ENCODE measurements at places on chromosomes 5 and 9.

- H3K27me3 ChIP-seq = no peaks in the 10 kb centered on the region
- H3K4me3 ChIP-seq = no peak overlapping the region
- peaks cover 16% of the 10 kb centered on the region for H3K4me1 ChIP-seq
- no peak overlapping the region for H3K27ac ChIP-seq
- no peak for DNase-seq
- peaks cover 2% of the 10 kb centered on the region for H3K36me3 ChIP-seq
Measured at GRCh38 chr5:76576996-76577395, 46.2 kb downstream of the F2RL2 start.

DNA sequence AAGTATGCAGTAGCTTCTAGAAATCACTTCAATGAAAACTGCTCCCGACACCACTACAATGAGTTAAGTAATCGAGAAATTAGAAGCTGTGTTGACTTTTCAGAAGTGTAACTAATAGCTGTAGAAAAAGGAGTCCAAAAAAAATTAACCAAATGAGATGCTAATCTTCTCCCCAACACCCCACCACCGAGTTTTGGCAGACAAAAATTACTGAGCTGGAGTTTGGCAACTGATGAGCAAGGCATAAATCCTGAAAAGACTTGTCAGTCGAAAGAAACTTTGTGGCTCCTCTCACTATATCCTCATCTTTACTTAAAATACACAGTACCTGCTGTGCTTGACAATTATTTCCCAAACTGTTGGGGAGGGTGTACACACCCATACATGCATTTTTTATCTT, 191.9 kb downstream of the EBF1 start:
- H3K4me1 ChIP-seq = peaks cover 7% of the 10 kb centered on the region
- H3K27me3 ChIP-seq = peaks cover 59% of the 10 kb centered on the region
- no peak overlapping the region for H3K27ac ChIP-seq
- H3K36me3 ChIP-seq = no peaks in the 10 kb centered on the region
- DNase-seq = no peak

DNA sequence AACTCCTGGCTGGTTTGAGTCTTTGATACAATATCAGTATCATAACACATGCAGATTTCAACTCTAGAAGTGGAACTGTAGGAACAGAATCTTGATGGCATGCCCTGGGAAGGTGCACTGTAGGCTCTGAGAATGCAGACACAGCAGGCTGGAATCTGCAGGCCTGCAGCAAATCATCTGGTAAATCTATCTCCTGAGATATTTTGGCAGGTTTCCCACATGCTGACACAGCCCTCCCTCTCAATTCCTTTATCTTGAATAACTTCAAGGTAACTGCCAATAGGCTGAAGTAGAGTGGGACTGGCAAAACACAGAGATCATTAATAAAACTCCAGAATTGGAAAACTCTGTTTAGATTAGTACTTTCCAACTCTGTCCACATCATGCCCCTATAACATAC, 177.8 kb upstream of the PCSK5 start:
- no peak for DNase-seq
- H3K4me3 ChIP-seq = no peak overlapping the region
- no peaks in the 10 kb centered on the region for H3K36me3 ChIP-seq
- H3K27ac ChIP-seq = no peak overlapping the region
- H3K27me3 ChIP-seq = peaks cover 7% of the 10 kb centered on the region

DNA sequence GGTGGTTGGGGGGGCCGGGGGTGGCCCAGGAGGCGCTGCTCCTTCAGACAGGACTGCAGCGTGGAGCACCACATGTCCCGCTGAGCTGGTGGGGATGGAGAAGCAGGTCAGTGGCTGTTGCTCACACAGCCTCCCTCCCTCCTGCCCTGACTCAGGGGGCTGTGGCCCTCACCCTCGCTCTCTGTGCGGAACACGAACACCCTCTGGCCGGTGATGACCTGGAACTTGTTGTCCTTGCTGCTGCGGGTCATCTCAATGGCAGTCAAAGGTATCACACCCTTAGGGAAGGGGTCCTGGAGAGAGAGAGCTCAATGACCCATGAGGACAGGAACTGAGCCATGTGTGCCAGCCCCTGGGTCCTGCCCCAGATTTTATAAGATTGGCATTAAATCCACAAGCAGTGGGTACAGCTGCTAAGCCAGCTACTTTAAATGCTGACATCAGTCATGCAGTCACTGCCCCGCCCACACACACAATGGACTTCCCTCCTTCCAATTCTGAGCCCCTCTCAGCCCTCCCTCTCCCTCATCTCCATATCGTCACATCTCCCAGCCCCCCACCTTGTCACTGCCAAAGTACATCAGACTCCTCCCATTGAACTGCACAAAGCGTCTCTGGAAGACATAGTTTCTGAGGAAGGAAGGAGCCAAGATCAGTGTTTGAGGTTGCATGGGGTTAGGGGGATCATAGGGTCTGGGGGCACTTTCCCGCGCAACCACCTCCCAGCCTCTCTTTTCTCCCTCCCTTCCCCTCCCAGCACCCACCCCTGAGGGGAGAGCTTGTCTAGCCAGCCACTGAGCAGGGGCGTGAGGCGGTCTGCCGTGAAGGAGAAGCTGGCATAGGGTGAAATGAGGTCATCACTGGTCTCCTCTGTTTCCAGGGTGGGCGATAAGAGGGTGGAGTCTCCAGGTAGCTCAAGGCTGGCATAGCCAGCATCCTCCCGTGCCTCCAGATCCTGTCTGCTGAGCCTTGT, 8.9 kb downstream of the ARAP3 start:
- no peak overlapping the region for H3K4me3 ChIP-seq
- DNase-seq = no peak
- H3K27me3 ChIP-seq = peaks cover 6% of the 10 kb centered on the region
- H3K27ac ChIP-seq = no peak overlapping the region

DNA sequence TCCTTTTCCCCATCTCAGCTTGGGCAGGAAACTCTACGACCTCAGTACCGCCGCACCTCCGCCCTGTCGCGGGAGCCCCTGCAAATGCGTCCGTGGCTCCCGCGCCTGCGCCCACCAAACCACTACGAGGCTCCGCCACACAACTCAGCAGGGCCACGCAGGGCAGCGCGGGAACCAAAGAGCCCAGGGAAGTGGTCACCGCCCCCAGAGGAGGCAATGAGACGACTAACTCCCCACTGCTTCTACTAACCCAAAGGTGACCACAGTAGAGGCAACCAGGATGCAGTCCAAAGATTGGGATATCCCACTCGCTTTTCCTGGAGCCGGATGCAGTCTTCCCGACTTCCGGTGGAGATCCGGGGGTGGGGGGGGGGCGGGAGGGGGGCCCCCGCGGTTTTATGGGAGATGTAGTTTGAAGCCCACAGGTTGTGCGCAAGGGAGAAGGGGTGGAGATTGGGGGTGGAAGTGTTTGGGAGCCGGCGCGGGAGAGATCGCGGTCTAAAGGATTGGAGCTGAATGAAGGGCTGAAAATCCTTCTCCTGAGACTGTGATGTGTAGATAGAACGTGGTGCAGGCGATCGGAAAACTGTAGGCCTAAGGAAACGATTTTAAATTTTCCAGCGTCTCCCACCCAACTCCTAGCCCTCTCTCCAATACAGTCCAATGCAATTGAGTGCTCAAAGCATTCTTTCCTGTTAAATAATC, at the start of gene NUDT12:
Gene NUDT12 (minus strand): TSS at position 337 of the 705 bp plus-strand sequence. CDS start 2,541 bp downstream, outside the sequence.
- no peaks in the 10 kb centered on the region for H3K27me3 ChIP-seq
- H3K4me1 ChIP-seq = peaks cover 4% of the 10 kb centered on the region
- H3K36me3 ChIP-seq = no peaks in the 10 kb centered on the region
- DNase-seq = peak; percentile 9
- H3K27ac ChIP-seq = peak within 1 kb of the TSS; percentile 6
- peak within 1 kb of the TSS; percentile 91 for H3K4me3 ChIP-seq

DNA sequence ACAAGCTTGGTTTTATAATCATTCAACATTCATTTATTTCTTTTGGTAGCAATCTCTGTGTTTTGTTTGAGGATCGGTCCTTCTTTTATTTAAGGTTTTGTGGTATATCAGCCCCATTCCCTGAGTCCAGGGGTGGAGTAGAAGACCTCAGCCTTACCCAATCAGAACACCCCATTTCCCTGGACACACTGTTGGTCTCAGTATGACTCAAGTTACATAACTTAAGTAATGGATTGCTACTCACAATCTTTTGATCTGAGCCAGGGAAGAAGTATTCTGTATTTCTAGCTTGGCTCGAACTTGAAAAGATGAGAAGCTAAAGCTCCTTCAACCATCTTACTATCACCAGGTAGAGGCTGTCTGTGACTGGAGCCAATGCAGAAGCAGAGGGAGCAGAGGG, 175.2 kb upstream of the HAPLN1 start:
- H3K36me3 ChIP-seq = no peaks in the 10 kb centered on the region
- no peak overlapping the region for H3K4me3 ChIP-seq
- H3K27me3 ChIP-seq = no peaks in the 10 kb centered on the region
- H3K4me1 ChIP-seq = no peaks in the 10 kb centered on the region
- no peak overlapping the region for H3K27ac ChIP-seq

GRCh38 chr5:10254686-10255085, 4.6 kb downstream of the CCT5 start:
- peaks cover 40% of the 10 kb centered on the region for H3K4me1 ChIP-seq
- H3K27me3 ChIP-seq = no peaks in the 10 kb centered on the region
- DNase-seq = no peak
- peak overlapping the region; percentile 70 for H3K27ac ChIP-seq
- H3K36me3 ChIP-seq = peaks cover 22% of the 10 kb centered on the region
- H3K4me3 ChIP-seq = no peak overlapping the region

DNA sequence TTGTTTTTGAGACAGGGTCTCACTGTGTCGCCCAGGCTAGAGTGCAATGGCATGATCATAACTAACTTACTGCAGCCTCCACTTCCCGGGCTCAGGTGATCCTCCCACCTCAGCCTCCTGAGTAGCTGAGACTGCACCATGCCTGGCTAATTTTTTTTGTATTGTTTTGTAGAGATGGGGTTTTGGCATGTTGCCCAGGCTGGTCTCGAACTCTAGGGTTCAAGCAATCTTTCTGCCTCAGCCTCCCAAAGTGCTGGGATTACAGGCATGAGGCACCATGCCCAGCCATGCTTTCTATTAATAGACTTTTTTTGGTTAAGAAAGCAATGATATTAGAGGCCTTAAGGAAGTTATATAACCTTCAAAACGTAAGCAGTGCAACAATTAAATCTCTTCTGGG, 23.3 kb downstream of the CLTA start:
- H3K27me3 ChIP-seq = no peaks in the 10 kb centered on the region
- peak overlapping the region; percentile 82 for H3K27ac ChIP-seq
- H3K4me1 ChIP-seq = peaks cover 37% of the 10 kb centered on the region
- peaks cover 8% of the 10 kb centered on the region for H3K36me3 ChIP-seq

- no peaks in the 10 kb centered on the region for H3K27me3 ChIP-seq
- H3K4me3 ChIP-seq = no peak overlapping the region
- no peak for DNase-seq
- no peak overlapping the region for H3K27ac ChIP-seq
- peaks cover 39% of the 10 kb centered on the region for H3K4me1 ChIP-seq
Measured at GRCh38 chr5:109396965-109397364, 12.8 kb downstream of the PJA2 start.

DNA sequence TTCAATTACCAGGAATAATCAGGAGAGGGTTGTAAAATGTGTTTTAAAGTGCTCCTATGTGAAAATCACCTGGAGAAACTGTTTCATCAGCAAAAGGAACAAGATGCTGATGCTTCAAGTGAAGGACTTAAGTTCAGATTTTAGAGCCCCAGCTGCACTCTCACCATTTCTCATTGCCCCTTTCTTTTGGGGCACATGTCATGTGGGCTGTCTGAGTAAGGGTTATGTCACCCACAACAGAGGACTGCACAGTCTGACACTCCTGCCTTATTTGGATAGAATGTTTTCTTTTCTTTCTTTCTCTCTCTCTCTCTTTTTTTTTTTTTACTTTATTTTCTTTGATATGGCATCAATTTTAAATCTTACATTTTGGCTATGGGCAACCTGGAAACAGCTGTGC, 204.1 kb upstream of the EFNA5 start:
- no peaks in the 10 kb centered on the region for H3K27me3 ChIP-seq
- no peak overlapping the region for H3K4me3 ChIP-seq
- H3K36me3 ChIP-seq = peaks cover 6% of the 10 kb centered on the region
- H3K27ac ChIP-seq = no peak overlapping the region
- no peak for DNase-seq

GRCh38 chr5:68891718-68892117, 202.1 kb upstream of the SLC30A5 start:
- no peak overlapping the region for H3K4me3 ChIP-seq
- no peaks in the 10 kb centered on the region for H3K36me3 ChIP-seq
- no peaks in the 10 kb centered on the region for H3K27me3 ChIP-seq
- DNase-seq = no peak

DNA sequence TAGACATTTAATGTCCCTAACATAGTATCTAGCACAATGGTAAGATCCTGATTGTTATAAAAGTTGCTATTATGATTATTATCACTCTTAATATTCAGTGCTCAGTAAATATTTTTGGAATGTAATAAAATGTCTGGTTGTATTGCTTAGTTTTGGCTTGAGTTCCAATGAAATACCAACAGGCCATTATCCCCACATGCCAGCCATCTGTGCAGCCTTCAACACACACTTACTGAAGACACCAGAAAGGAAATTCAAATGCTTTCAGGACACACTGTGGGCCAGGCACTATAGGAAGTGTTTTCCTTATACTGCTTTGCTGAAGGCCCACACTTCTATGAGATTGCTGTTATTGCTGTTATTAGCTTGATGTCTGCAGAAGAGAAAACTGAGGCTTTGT, 157.5 kb downstream of the TRIM32 start:
- no peaks in the 10 kb centered on the region for H3K36me3 ChIP-seq
- H3K27me3 ChIP-seq = no peaks in the 10 kb centered on the region
- H3K4me1 ChIP-seq = no peaks in the 10 kb centered on the region
- DNase-seq = no peak
- H3K4me3 ChIP-seq = no peak overlapping the region
- no peak overlapping the region for H3K27ac ChIP-seq

DNA sequence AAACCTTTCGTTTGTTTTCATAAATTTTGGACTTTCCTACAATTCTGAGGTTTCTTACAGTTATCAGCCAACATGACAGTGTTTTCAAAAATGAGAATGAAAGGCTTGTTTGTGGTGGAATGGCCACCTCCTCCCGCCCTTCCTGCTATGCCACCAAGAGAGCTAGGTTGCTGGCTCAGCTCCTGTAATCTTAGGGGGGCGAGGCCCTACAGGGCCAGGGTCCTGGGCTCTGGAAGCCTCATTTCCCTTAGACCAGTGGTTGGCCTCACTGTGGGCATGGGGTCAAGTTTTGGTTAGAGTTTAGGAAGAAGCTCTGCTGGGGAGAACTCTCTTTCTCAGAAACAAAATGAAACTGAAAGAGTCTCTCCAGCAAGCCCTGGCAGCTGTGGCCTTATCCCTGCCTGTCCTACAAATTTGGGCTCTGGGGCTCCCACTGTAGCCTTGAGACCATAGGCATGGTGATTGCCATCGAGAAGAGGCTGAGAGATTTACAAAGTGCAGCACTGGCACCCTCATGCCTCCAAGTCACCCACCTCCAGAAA, 66.2 kb downstream of the IRX1 start:
- DNase-seq = no peak
- H3K27me3 ChIP-seq = no peaks in the 10 kb centered on the region
- H3K36me3 ChIP-seq = no peaks in the 10 kb centered on the region
- no peaks in the 10 kb centered on the region for H3K4me1 ChIP-seq
- no peak overlapping the region for H3K27ac ChIP-seq

GRCh38 chr5:84550222-84550621, 165.5 kb upstream of the EDIL3 start:
- H3K27ac ChIP-seq = no peak overlapping the region
- no peaks in the 10 kb centered on the region for H3K27me3 ChIP-seq
- DNase-seq = no peak
- H3K4me1 ChIP-seq = no peaks in the 10 kb centered on the region
- H3K4me3 ChIP-seq = no peak overlapping the region

Data from T-helper 17 cell (primary cell).